ENCODE measurements at places on chromosomes 6 and 20.
A peak's percentile ranks its signal among the peaks of the same experiment; 100 is the strongest.

- peak; percentile 58 for DNase-seq
These were observed 168.6 kb downstream of the ADGRG6 start for GRCh38 chr6:142470421-142470820.

DNA sequence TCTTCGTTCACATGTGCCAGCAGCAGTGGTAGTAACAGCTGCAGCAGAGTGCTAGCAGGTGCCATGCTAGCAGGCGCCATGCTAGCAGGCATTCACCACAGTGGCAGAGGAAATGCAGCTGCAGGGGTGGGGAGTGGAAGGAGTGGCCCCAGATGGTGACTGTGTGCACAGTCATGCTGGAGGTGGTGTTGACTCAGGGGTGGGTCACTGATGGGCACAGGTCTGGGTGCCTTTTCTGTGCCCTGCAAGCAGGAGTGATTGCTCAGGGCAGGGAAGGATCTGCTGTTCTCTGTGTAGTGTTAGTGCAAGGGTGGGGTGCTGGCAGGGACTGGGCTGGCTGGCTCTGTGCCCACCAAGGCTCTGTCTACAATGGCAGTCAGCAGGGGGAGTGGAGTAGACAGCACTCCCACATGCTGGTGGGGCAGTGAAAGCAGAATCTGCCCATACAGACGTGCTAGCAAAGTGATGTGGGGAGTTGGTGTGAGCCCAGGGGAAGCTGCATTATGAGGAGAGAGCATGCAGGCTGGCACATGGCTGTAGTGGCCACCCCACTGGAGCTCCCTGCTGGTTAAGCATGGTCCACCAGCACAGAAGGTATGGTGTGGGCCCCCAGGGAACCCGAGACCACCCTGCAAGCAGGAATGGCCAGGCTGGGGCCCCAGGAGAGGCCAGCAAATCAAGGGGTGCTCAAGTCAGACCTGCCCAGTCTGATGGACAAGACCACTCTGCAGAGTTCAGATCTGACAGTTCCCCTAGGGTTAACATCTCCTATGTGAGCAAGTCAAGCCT lies 11.4 kb upstream of the TSPYL4 start:
- DNase-seq = peak; percentile 65

GRCh38 chr6:151175662-151176445 lies 63.9 kb upstream of the AKAP12 start:
- no peak for DNase-seq

- DNase-seq = no peak
These were observed 170.3 kb downstream of the CD109 start for GRCh38 chr6:73866305-73866704.

DNA sequence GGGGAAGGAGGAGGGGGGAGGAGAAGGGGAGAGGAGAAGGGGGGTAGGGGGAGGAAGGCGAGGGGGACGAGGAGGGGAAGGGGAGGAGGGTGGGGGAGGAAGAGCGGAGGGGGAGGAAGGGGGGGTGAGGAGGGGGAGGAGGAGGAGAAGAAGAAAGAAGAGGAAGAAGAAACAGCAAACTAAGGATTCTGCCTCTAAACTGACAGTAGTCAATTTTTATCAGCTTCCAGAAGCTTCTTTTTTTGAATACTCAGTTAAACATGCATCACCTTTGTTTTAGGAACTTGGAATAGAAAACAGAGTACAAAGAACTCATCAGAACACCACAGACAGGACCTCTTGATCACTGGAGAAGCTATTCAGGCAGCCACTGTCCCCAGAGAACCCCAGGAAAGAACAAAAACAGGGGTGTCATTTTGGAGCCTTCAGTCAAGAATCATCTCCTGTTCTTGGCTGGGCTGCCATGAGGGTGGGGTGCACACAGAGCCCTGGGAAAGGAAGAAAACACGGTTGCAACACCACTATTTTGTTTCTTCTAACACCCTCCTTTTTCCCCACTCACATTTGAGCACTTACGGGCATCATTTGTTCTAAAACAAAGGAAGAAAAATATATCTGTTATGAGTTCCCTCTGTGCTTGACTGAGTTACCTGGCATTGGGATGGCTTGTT lies 67.4 kb downstream of the TMEM170B start:
- no peak for DNase-seq

DNA sequence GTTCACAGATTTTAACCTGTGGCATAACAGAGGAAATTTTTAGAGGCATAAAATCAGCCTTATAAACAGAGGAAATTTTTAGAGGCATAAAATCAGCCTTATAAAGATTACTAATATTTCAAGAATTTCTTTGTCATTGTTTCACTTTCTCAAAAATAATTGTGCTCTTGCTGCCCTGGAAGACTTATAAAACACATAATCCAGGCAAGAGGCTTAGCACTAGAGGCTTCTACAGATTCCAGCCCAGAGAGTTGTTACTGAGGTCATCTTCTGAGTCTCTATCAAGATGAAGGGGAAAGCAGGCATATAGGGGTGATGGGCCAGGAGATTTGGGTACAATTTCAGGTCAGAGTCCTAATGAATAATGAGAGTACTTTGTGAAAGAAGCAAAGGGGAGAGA lies 85.7 kb downstream of the RFPL4B start:
- DNase-seq = no peak

DNA sequence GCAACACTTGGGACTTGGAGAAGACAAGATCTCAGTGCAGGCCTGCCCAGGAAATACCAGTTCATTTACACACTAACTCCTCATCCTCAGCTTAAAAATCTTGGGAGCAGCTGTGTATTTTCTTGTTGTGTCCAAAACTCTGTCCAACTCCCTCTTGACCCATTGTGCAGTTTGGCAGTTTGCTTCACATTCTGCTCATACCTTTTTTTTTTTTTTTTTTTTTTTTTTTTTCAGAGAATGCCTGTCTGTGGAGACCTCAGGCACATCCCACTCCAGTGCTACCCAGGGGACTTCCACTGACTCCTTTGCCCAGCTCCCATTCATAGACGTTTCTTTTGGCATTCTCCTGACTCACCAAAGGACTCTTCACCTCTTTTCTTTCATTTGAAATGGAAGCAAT lies 265.8 kb upstream of the TCF21 start:
- no peak for DNase-seq

DNA sequence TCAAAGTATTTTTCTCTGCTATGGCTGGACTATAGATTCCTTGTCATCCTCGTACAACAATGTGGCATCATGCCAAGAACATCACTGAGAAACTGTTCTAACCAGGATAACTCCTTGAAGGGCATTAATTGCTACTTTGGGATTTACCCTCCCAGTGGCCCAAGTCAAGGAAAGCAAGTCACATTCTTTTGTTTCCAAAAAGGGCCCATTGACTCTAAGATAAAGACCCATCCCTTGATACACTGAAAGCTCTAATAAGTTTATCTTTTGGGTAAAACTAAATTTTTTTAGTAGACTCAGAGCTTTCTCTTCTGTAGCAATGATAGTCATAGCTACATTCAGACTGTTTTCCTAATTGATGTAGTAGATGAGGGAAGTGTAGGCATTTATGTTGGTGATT lies at the start of gene OR2J3:
TSS of gene OR2J3 (plus strand) at position 301 of the 400 bp plus-strand sequence. CDS start 3,833 bp downstream, outside the sequence.
- DNase-seq = no peak

DNA sequence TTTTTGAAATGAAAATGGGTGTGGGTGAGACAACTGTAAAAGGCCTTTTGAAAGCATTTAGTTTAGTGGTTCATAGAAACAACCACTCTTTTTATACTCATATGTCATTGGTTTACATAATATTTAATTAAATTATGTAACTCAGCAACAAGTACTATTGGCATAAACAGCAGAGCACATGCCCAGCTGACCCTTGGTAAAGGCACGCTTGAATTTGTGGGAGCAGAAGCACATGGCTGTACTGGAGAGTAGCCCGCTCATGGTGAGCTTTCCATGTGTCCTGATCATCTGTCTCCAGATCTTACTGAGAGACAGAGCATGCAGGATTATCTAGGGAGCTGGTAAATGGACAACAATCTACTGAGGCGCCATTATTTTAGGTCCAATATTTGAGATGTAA lies 17.1 kb upstream of the KLHL31 start:
- no peak for DNase-seq

DNA sequence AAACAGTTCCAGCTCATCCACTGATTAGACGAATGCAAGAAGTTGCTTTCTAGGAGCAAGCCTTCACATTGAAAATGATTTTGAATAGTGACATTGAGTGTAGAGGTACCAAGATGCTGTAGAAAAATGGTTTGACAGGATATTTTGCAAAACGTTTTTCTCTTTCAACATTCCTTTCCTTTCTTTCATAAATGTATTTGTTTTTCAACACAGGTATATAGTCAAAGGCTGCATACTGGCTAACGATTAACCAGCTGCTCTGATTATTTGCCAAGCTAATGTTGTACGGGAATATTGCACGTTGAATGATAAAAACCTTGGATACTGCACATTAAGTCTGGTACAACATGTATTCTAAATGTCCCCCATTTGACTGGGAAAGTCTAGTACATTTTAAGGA lies 78.8 kb upstream of the TENT5A start:
- DNase-seq = no peak

DNA sequence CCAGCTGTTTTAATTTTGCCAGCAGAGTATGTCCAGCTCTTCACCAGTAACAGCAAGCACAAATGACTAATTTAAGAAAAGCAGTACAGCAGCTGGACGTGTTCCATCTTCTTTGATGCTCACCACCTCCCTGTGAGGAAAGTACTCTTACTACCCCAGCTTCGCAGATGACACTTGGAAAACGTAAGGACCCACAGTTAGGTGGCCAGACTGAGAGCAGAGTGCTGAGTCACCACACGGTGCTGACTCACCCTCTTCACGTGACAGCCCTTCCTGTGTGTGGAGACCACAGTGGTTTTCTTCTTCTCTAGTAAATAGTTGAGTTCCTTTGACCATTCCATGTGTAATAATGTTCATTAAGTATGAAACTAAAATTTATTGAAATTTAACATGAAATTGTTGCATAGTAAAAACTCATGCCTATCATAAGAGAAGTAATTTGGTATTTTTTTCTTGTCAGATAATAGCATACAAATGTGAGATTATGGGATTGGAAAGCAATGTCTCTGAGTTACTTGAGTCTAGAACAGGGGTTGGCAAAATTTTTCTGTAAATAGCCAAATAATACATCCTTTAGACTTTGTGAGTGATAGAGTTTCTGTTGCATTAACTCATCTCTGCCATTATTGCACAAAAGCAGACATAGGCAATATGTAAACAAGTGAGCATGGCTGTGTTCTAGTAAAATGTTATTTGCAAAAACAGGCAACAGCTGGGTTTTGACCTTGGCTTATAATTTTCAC lies 76.6 kb downstream of the SLX4IP start:
- peak; percentile 97 for DNase-seq

DNA sequence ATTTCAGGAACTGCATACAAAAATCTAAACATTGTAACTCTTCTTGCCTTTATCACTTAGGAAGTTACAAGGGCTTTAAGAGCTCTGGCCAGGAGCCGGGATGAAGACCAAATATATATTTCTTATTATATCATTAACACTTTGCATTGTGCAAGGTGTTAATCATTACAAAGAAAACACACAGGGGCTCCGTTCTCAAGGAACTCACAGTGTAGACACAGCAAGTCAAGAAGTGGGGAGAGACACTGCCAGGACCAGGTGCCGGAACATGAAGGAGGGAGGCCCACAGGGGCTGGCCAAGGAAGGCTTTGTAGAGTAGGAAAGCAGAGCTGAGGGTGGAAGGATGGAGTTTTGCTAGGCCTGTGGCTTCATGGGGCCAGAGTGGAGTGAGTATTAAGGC lies 17.4 kb downstream of the ITPR3 start:
- no peak for DNase-seq

DNA sequence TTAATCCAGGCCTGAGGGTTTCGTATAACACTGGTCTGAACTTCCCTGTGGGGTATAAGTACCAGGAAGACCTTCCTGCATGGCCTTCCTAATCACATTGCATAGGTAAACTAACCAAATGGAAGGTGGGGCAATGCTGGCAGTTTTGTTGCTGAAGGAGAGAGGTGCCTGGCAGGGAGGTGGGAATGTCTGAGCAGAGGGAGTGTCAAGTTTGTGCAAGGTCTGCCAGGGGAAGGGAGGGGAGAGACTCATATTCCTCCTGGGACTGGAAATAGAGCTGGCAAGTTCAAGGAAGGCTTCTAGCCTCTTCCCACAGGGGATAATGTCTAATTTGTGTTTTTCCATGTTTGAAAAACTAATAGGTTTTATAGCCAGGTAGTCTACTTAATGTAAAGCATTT lies 70.6 kb downstream of the HDDC2 start:
- no peak for DNase-seq

DNA sequence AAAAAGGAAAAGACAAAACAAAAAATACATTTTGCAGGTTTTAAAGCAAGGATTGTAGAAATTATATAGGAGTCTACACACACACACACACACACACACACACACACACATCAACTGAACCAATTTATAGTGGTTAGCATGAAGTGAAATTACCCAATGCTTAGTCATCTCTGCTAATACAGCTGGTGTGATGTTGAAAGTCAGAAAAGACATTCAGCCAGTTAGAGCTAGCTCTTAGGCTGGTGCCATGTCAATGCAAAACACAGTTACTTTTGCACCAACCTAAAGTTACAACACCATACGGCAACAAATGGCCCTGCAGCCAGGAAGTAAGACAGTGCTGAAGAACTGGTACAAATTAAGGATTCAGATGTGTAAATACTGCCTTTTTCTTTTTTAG lies 15.2 kb downstream of the FAM210B start:
- DNase-seq = peak; percentile 82

DNA sequence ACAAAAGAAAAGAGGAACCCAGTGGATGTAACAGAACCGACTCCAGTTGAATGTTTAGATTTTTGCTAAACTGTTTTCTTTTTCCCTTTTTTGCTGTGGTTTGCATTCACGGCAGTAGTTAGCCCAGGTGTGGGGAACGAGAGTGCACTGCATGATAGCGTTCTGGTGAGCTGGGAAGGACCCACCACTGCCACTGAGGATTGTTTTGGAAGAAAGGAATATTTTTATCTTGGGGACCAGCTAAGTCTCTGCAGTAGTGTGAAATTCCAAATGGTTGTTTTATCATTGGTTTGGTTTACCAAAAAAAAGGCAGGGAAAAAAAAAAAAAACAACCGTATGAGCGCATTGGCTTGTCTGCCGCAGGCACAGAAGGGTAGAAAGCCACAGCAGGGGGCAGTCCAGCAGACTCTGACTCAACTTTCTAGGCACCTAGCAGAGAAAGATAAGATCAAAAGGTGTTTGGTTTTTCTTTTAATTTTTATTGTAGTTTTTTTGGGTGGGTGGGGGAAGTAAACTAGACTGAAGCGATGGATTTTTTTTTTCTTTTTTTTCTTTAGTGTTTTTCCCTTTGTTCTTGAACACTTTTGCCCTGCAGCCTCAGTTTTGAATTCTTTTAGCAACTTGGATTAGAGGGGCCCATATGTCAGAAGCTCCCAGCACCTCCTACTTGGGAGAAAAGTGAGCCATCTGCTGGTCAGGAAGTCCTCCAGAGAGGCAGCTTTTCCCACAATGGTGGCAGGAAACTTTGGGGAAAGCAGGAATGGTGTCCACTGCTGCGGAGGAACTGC lies 13.5 kb upstream of the RAB5IF start:
- no peak for DNase-seq

DNA sequence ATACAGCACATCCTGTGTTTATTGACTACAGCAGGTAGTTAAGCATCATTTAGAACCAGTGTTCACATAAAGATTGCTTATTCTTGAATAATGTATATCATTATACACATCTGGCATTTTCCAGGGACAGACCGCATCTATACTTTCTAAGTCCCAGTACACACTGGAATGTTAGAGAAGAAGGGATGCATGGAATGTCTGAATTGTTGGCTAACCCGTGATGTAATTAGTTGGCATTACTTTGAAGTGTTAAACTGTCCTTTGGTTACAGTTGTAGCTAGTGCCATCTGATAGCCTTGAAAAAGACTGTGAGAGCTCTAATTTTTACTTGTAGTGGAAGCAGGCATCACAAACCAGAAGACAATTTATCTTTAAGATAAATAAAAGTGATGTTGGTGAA lies 29.8 kb upstream of the MCHR2 start:
- DNase-seq = no peak

GRCh38 chr6:38479331-38479730 lies 160.4 kb downstream of the BTBD9 start:
- no peak for DNase-seq

All from hematopoietic multipotent progenitor cell treated with erythropoietin and hydrocortisone succinate and interleukin-3 and kit ligand, for 6 days (in vitro differentiated cells).